CD4-positive, alpha-beta T cell treated with Interleukin-4 for 4 hours (primary cell): ENCODE measurements at places on chromosomes 4 and X.

GRCh38 chr4:87559090-87559837 lies 30.1 kb upstream of the SPARCL1 start:
- DNase-seq: peak; percentile 34

DNA sequence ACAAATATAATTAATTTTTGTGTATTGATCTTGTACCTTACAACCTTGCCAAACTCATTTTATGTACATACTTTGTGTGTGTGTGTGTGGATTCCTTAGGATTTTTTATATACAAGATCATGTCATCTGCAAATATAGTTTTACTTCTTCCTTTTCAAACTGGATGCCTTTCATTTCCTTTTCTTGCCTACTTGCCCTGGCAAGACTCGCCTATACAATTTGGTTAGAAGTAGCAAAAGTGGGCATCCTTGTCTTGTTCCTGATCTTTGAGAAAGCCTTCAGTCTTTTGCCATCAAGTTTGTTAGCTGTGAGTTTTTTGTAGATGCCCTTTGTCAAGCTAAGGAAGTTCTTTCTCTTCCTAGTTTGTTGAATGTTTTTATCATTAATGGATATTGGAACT lies 30.5 kb downstream of the RUFY3 start:
- DNase-seq: no peak

DNA sequence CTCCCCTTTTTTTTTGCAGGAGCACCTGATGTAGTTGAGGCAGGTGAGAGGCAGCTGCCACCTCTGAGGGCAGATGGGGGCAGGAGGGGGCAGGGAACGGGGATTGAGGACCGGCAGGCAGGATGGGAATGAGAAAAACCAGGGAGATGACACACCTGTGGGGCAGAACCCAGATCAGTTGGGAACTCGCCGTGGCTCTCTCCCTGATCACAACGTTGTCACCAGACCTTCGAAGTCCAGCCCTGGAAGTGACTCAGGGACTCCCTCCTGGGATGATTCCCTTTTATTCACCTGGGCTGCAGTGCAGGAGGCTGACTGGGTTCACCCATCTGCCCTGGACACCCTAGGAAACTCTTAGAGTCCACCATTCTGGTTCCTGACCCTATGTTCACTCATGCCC lies 127.2 kb downstream of the MXRA5 start:
- no peak for DNase-seq

GRCh38 chr4:3805026-3805425 lies 38.8 kb downstream of the ADRA2C start:
- no peak for DNase-seq

DNA sequence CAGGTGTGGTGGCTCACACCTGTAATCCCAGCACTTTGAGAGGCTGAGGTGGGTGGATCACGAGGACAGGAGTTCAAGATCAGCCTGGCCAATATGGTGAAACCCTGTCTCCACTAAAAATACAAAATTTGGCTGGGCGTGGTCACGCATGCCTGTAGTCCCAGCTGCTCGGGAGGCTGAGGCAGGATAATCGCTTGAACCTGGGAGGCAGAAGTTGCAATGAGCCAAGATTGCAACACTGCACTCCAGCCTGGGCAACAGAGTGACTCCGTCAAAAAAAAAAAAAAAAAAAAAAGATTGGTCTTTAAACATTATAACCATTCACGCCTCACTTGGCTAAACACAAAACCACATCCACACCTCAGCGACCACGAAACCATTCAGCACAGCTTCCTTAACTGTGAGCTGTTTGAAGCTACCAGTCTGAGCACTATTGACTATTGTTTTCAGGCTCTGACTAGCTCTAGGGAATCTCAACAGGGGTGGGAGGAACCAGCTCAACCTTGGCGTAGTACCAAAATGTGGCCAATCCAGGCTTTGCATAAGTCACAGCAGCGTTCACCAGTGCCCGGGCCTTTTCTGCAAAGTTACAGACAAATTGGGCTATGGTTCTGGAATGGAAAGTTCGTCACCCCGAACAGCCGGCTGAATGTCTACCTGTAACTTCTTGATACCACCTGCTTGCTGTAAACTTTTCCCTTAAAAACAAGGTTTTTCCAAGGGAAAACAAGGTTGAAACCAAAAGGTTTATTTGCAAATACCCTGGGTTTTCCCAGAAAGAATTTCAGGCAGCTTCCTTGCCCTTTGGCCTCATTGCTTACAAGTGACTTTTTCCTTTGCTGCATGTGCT lies 73.6 kb upstream of the DHX15 start:
- DNase-seq: no peak

DNA sequence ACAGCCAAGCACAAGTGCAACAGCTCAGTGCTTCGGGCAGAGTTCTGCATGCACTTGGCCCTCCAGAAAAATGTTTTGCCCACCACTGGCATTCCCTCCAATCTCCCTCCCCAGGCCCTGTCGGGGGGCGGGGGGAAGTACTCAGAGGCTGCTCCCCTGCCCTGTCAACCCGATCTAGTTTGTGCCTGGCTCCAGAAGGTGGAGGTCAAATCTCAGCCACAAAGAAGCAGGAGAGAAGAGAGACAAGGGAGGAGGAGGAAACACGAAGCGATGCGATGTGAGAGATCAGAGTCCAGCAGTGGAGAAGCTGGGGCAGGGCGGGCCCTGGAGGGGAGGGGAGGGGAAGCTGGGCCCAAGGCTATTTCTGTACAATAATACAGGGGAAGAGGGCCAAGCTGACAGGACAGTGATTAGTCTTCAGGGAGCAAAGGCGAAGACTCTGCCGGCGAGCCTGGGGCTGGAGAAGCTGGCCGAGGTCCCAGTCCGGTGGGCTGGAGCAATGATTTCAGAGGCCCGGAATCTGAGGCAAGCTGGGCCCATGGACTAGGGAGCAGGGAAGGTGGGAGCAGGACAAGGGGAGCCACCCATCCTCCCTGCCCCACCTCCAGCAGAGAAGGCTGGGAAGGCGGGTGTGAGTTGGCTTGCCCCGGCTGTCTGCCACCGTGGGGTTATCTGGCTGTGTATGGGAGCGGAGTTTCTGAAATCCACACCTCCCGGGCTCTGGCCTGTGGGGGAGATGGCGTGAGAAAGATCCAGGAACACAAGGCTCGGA lies 167.1 kb downstream of the EFNB1 start:
- DNase-seq: no peak
